ENCODE measurements at places on chromosomes 3 and 15.

GRCh38 chr3:71707595-71707994 lies 17.6 kb downstream of the EIF4E3 start:
- peak; percentile 63 for DNase-seq

- no peak for DNase-seq
Observed at GRCh38 chr15:38695249-38696108, 130.9 kb upstream of the RASGRP1 start.

- no peak for DNase-seq
Observed at GRCh38 chr15:101399431-101399830, 90.1 kb downstream of the PCSK6 start.

DNA sequence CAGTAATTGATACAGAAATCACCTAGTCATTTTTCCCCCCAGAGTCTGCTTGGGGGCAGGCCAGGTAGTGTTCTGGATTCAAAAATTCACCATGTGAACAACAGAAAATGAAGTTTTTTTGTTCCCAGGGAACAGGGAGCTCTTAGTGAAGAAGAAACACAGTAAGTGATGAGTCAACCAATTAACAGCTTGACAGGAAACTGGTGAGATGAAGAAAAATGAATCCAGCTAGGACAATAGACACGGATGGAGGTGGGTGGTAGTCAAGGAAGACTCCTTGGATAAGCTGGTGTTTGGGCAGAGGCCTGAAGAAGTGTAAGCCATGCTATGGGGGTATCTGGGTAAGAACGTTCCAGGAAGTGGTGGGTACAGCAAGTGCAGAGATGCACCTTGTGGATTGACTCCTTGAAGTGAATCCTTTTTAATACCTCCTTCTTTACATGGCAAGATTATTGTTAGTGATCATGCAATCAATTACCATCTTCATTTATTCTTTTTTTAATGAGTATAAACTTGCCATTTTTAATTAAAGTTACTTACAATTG lies 339.9 kb upstream of the RGMA start:
- no peak for DNase-seq

GRCh38 chr15:85314146-85314545 lies 66.3 kb upstream of the AKAP13 start:
- DNase-seq: no peak

GRCh38 chr3:153595186-153595815 lies 433.3 kb downstream of the RAP2B start:
- DNase-seq: peak; percentile 59

- no peak for DNase-seq
Observed at GRCh38 chr3:53506110-53506762, 11.8 kb downstream of the CACNA1D start.

GRCh38 chr15:25089577-25089976 lies 134.8 kb downstream of the SNRPN start:
- DNase-seq: no peak

- DNase-seq: no peak
Observed at GRCh38 chr3:27714692-27715453, 7.2 kb downstream of the EOMES start.

GRCh38 chr3:132325634-132326033 lies 8.4 kb downstream of the ACP3 start:
- no peak for DNase-seq

DNA sequence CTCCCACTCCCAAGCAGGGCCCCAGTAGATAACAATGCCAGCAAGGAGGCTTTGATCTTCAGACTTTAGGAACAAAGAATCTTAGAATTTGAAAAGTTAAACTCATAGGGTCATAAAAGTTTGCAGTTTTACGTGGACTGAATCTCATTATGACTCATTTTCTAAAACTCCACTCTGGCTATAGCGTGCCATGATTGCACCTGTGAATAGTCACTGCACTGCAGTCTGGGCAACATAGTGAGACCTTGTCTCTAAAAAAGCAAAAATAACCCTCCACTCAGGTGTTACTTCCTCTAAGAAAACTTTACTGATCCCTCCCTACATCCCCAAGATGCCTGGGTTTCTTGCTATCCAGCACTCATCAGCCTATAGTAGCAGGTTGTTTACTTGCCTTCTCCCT lies 104.5 kb downstream of the IL20RB start:
- DNase-seq: no peak

- DNase-seq: peak; percentile 62
Observed at GRCh38 chr3:192011137-192011536, 550.2 kb downstream of the PYDC2 start.

DNA sequence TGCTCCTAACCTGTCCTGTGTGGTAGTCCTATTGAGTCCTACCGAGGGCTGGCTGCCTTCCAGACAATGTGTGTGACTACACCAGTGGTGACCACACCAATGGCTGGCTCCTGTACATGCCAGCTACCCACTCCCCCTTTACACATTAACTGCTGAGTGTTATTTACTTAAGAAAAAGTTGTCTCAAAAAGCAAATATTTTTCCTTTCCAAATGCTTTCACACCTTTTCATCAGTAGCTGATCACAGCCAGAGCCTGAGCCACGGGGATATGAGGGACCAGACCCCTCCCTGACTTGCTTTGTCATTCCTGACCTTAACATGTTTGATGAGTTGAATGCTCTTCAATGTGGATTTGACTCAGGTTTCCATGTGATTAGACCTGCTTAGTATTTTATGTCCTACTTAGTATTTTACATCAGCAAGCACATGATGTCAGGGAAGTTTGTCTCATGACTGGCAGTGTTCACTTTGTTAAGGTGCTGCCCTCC lies 29.6 kb upstream of the GREM1 start:
- peak; percentile 51 for DNase-seq

DNA sequence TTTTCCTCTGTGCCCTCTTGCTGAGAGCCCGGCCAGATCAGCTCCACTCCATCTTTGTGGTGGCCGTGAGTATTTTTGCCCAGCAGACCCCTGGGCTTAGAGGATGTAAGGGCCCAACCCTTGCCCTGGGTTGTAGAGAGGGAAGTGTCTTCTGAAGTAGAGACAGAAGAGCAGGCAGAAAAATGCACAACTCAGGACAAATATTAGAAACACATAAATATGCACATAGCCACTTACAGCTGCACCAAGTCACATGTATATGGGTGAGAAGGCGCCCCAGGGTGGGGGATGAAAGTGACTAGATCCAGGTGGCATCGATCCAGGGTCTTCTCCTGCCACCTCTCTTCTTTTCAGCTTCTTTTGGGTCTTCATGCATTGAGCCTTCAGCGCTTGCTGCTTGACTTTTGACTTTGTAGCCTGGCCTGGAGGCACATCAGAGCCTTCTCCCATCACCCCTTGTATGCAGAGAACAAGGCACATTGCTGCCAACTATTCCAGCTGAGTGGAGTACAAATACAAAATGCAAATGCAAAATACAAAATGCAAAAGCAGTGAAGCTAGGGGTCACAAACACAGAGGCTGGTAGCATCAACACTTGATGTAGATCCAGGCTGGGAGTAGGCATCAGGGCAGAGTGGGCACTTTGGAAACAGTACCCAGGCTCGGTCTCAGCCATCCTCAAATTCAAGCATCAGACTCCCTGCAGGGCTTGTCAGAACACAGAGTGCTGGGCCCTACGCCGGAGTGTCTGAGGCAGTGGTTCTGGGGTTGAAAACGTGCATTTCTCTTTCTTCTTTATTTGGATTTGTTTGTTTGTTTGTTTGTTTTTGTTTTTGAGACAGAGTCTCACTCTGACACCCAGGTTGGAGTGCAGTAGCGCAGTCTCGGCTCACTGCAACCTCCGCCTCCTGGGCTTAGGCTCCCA lies 133.0 kb downstream of the ASB7 start:
- no peak for DNase-seq

GRCh38 chr3:165919284-165919683 lies 82.1 kb upstream of the BCHE start:
- DNase-seq: no peak

GRCh38 chr15:90519688-90520087 lies 10.0 kb upstream of the CRTC3 start:
- peak; percentile 57 for DNase-seq

DNA sequence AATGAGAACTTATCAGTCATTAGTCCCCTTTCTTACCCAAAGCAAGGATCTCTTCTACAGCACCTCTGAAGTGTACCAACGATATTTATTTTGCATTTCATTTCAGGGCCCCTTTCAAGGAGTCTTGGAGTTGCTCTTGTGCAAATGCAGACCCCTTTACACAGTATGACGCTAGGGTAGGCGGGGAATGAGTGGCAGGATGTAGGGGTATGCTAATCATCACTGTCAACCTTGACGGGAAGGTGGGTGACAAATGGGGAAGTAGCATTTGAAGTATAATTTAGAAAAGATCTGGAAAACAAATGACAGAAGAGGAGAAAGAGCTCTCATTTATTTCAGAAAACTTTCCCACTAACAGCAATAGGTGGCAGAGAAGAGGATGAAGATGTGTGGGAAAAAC lies 94.4 kb downstream of the LRRN1 start:
- no peak for DNase-seq

GRCh38 chr3:65642883-65643282 lies 395.8 kb downstream of the MAGI1 start:
- peak; percentile 15 for DNase-seq

DNA sequence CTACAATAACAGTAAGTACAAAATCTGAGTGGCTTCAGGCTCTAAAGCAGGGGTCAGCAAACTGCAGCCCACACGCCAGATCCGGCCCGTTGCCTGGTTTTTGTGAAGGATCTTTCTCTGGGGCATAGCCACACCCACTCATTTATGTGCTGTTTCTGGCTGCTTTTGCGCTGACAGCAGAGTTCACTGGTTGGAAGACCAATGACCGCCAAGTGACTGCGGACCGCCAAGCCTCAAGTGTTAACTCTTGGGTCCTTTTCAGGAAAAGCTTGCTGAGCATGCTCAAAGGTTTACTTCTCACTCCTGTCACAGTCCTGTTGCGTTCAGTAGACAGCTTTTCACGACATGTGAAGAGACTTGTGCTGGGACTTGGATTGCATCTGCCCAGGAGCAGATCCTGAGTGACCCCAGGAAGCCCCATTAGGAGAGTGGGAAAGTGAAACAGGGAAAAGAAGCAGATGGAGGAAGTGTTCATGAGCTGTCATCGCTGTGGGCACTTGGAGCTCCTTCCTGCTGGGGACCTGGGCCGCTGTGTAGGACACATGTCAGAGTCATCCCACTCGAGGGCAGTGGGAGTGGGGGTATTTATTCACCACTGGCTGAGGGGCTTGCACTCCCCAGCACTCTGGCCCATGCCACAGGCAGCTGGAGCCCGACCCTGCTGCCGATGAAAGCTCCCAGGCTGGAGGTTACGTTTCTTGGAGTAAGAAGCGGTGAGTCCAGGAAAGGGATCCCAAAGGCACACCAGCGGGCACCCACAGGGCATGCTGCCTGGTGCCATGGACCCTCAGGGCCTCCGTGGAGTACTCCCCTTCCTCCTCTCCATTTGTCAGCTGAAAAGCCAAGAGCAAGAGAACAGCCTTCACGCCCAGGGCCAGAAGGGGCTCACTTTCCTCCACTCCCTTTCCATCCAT lies 249.1 kb downstream of the PLCL2 start:
- DNase-seq: peak; percentile 35

DNA sequence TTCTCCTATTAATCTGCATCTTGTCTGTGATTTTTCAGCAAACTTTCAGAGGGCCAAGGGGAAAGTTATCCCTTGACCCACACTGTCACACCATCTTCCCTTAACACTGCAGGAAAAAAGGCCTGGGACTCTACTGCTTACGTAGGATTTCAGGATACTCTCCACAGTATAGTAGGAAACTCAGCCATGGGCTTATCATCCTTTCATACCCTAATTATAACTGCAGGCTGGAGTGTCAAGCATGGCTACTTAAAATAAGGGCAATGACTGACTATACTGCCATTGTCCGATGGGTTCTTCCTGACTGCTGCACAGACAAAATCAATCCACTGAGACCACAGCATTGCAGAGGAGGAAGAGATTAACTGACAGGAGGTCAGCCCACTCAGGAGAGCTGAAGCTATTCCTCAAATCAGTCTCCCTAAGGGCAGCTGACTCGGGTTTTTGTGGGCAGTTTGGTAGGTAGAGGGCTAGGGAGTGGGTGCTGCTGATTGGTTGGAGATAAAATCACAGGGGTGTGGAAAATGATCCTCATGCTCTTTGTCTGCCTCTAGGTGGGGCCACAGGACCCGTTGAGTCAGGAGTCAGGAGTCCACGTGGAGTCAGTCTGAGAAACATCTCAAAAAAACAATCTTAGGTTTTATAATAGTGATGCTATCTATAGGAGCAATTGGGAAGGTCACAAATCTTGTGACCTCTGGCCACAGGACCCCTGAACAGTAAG lies 118.2 kb upstream of the STRIT1 start:
- peak; percentile 18 for DNase-seq

DNA sequence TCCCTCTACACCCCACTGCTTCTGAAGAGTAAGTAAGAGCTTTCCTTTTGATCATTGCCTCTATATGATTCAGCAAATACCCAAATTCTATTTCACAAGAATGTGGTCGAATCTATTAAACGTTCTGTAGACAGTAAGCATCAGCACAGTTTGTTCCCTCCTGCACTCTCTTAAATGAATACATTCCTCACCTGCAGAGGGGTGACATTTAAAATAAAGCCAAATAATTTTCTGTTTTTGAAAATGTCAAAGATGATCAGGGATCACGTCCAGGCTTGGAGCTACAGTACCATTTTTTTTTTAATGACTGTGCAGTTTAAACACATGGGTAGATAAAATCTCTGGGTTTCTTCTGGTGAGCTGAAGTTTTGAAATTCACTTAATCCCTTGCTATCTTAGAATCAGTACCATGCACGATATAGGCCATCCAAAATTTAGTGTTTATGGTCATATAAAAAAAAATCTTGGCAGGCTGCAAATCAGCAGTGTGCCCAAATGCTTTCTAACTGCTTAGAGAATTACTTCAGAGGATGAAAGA lies 12.8 kb downstream of the PYDC2 start:
- DNase-seq: peak; percentile 1

DNA sequence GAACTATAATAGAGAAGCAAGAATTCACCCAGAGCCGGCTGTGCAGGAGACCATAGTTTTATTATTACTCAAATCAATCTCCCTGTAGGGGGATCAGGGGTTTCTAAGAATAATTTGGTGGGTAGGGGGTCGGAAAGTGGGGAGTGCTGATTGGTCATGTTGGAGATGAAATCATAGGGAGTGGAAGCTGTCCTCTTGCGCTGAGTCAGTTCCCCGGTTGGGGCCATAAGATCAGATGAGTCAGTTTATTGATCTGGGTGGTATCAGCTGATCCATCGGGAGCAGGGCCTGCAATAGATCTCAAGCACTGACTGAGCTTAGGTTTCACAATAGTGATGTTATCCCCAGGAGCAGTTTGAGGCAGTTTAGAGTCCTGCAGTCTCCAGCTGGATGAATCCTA lies 97.0 kb upstream of the SNRPN start:
- DNase-seq: no peak

DNA sequence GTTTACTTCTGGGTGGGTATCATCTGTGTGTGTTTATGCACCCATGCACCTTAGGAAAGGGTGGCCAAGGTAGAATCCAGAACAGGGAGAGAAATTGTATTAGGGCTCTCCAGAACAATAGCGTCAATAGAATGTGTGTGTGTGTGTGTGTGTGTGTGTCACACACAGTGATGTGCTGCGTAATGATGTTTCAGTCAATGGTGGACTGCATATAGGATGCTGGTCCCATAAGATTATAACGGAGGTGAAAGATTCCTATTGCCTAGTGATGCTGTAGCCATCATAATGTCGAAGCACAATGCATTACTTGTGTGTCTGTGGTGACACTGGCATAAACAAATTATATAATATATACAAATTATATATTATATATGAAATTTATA lies 69.3 kb upstream of the PRR23C start:
- DNase-seq: no peak

GRCh38 chr3:191682961-191683360 lies 222.0 kb downstream of the PYDC2 start:
- DNase-seq: no peak
